ENCODE measurements at places on chromosomes 11 and 22. TPM values are rescaled to one million over a fixed set of nuclear protein-coding genes. Genes with fewer than 3 reads are reported as not detected.

DNA sequence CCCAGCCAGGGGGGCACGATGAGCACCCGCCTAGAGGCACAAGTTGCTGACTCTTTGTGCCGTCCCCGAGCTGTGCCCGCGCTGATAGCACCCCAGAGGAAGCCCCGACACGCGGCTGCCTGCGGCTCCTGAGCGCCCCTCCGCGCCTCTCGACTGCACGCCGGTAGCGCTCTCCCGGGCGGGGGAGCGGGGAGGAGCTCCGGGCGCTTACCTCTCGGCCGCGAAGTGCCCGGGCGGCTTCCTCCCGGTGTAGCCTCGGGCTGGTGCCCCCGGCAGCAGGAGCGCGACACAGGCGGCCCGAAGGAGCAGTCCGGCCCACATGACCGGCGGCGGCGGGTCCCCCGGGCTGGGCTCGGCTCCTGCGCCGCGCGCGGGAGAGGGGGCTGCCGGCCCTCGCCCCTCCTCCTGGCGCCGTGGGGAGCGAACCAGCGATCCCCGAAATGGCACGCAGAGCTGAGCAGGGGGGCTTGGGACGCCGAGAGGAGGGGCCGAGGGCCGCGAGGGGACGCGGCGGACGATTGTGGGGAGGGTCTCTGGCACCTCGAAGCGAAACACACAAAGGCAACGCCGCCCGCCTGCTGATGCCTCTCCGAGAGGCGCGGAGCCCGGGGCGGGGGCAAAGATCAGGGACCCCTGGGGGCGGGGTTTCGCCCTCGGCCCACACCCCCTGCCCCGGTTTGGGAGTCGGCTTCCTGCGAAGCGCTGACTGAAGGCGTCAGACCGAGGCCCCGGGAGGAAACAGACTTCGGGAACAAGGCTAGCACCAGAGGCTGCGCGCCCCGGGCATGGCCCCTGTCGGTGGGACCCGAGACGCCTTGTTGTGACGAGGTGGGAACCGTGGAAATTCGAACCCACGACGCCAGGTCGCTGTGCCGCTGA is at the start of gene VWCE:
Gene VWCE, minus strand, starts transcription at position 600 of the 879 bp plus-strand sequence. Its CDS starts 279 bp downstream, at position 321.
- peaks cover 8% of the 10 kb centered on the region for H3K27me3 ChIP-seq
- H3K27ac ChIP-seq = peak within 1 kb of the TSS; percentile 52
- peak within 1 kb of the TSS; percentile 59 for H3K4me3 ChIP-seq
- DNase-seq = no peak

DNA sequence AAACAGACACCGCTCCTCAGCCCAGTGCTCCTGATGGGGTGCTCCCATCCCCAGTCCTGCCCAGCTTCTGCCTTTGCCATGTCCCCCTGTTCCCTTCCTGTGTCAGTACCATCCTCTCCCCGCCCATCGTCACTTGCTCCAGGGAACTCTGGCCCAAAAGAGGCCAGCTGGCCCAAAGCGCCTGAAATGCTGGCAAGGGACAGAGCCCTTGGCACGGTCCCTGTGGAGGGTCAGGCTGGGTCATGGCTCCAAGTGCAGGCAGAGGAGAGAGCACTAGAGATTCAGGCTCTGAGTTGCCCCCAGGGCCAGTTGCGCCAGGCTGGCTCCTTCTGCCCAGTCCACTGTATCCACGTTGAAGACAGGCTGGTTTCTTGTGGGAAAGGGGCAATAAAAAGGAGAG is 8.4 kb upstream of the HDHD5 start:
- no peaks in the 10 kb centered on the region for H3K27me3 ChIP-seq
- H3K27ac ChIP-seq = no peak overlapping the region
- no peak for DNase-seq
- no peak overlapping the region for H3K4me3 ChIP-seq
- no peaks in the 10 kb centered on the region for H3K36me3 ChIP-seq

The OR51I1 gene
- not detected for total RNA-seq

DNA sequence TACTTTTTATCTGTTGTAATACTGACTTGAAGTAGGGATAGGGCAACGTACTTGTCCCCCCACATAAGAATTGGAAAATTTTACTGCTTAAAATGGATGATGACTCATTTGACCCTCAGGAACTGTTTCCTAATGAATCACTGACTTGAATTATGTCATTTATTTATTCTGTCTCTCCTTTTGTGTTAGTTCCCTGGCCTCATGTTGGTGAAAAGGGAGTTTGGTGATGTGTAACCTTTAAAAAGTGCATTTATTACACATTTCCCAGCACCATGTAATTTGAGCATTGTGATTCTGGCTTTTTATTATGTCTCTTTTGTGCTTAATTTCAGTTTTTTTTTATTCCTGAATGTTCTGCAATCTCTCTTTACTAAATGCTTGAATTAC is 20.3 kb upstream of the PGM2L1 start:
- no peak overlapping the region for H3K4me3 ChIP-seq
- peaks cover 10% of the 10 kb centered on the region for H3K4me1 ChIP-seq
- H3K27me3 ChIP-seq = no peaks in the 10 kb centered on the region

The MMP11 gene
- total RNA-seq = 4.6 TPM

DNA sequence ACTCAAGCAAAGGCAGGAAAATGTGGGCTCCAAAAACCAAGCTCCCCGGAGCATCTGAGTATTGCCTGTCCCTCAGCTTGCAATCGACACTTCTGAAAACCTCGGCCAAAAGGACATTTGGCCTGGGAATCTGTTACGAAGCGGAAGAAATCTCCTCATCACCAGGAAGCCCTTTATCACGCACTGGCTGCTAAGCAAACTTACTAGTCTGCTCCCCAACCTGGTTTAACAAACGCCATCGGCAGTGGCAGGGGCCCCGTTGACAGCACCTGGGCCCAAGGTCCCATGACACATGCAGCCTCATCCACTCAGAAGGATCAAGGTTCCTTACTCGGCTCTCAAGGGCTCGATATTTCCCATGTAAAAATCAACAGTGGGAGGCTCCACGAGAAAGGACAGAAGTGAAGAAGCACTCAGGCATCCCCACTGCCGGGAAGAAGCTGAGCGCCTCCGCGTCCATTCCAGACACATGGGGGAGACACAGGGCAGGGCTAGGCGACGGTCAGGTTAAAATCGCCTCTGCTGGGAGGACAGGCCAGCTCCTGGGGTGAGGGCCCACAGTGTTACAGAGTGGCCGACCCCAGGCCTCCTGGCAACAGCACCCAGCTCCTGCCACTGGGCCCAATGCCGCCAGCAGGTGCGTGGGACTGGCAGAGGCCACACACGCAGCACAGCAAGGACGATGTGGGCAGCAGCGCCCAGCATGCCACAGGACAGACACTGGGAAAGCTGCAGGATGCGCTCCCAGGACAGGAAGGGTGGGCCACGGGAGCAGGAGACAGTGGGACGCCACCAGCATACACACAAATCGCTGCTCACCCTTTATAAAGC is 27.1 kb downstream of the BRD1 start:
- H3K27ac ChIP-seq = no peak overlapping the region
- no peaks in the 10 kb centered on the region for H3K27me3 ChIP-seq
- H3K4me1 ChIP-seq = peaks cover 30% of the 10 kb centered on the region
- H3K36me3 ChIP-seq = peaks cover 56% of the 10 kb centered on the region
- no peak overlapping the region for H3K4me3 ChIP-seq

DNA sequence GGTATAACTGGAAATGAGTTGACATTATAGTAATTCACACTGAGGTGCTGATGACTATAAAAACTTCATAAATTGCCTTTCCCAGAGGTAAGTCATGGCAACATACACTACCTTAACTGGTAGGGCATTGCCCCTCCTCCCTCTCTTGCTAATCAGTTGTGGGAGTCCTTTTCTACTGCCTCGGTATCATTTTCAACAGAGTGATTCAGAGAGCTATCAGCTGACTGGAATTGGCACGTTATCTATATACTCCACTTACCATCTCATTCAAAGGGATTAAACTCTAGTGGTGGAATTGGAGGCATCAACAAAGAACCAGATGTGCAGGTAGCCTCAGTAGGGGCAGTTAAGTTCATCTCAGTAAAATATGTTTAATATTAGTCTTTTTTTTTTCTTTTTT is 8.0 kb upstream of the NUP160 start:
- H3K27me3 ChIP-seq = no peaks in the 10 kb centered on the region
- no peak for DNase-seq
- no peak overlapping the region for H3K4me3 ChIP-seq
- H3K36me3 ChIP-seq = no peaks in the 10 kb centered on the region
- H3K27ac ChIP-seq = no peak overlapping the region

The FOLR3 gene
- total RNA-seq = 0.83 TPM

Data from esophagus muscularis mucosa (tissue), 4 donors.